ENCODE measurements at places on chromosomes 1 and 21. TPM values are rescaled to one million over a fixed set of nuclear protein-coding genes. Genes with fewer than 3 reads are reported as not detected.

DNA sequence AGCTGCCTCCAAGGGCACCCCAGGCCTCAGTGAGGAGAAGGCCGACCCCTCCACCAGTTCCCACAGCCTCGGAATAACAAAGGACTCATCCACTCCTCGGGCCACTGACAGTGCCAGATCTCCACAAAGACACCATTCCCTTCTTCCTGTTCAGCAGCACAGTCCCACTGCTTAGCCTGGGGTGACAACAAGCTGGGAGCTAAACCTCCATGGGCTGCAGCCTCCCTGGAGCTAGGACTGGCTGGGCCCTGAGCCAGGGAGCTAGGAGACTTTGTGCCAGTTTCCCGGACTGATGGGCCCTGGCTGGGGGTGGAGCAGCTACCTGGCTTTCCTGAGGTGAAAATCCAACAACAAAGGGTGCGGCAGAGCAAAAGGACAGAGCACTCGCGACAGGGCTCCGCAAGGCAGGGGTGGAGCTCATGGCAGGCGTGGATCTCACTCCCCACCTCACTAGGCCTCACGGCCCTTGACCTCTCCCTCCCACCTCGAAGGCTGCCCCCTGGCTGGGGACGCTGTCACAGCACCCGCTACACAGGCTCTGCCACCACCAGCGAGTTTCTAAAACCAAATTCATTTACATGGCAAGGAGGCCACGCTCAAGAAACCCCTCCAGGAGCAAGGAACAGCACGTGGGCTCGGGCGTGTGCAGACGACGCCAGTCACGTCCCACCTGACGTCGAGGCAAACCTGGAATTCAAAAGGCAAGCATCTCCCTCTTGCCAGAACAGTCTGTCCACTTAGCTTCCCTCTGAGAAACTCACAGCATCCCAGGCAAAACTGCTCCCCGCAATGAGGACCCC, 13.8 kb downstream of the SLC35E2B start:
- no peaks in the 10 kb centered on the region for H3K27me3 ChIP-seq
- H3K27ac ChIP-seq = peak overlapping the region; percentile 40
- H3K4me3 ChIP-seq = no peak overlapping the region
- DNase-seq = peak; percentile 7

FAM163A gene
- total RNA-seq = 0.42 TPM

CENPF gene
- 7.0 TPM for total RNA-seq

- H3K36me3 ChIP-seq = no peaks in the 10 kb centered on the region
- no peaks in the 10 kb centered on the region for H3K27me3 ChIP-seq
- H3K27ac ChIP-seq = no peak overlapping the region
- no peak overlapping the region for H3K4me3 ChIP-seq
- H3K4me1 ChIP-seq = peaks cover 5% of the 10 kb centered on the region
- peak; percentile 67 for DNase-seq
These were observed 89.8 kb downstream of the TMEM200B start for GRCh38 chr1:29033829-29034466.

IL20 gene
- total RNA-seq = not detected

SELE gene
- not detected for total RNA-seq

ZNF695 gene
- 4.3 TPM for total RNA-seq

- H3K36me3 ChIP-seq = no peaks in the 10 kb centered on the region
- no peak overlapping the region for H3K4me3 ChIP-seq
- no peaks in the 10 kb centered on the region for H3K27me3 ChIP-seq
- no peaks in the 10 kb centered on the region for H3K4me1 ChIP-seq
These were observed 25.2 kb upstream of the TAL1 start for GRCh38 chr1:47257224-47257623.

INAVA gene
- total RNA-seq = 4.9 TPM

DNA sequence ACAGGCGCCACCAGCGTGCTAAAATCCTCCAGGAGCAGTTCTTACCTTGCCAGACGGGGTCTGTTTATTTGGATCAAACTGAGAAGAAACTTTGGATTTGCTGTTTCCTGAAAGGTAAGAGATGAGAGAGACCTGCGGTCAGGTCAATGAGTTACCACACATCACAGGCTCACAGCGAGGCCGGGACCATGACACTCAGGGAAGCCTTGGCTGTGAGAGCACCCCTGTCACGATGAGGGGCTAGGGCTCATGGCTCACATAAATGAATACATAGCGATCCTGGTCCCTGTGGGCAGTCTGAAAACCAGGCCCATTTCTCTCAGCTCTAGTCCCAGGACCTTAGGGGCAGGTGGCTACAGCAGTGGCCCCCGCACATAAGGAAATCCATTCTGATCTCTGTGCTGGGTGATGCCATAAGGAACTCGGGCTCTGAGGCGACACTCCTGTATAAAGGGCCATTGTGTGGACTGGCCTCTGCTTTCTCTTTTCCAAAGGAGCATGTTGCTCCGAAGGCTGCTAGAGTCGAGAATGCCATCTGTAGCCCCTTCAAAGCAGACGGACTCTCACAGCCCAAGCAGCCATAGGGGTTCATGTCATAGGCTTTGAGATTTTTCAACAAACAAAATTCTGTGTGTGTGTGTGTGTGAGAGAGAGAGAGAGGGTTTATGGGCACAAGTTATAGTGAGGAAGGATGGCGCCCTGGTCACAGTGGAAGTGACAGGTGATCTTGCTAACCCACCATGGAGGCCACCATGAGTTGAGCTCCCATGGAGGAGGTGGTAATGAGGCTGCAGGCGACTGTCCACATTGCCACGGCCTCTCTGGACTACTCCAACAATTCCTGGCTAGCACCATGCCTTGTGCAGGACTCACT, 9.0 kb upstream of the SRM start:
- peaks cover 53% of the 10 kb centered on the region for H3K36me3 ChIP-seq
- no peaks in the 10 kb centered on the region for H3K27me3 ChIP-seq
- no peak overlapping the region for H3K4me3 ChIP-seq
- H3K4me1 ChIP-seq = no peaks in the 10 kb centered on the region

DRAXIN gene
- 0.36 TPM for total RNA-seq

GRCh38 chr1:117339866-117340700, 27.2 kb upstream of the MAN1A2 start:
- H3K36me3 ChIP-seq = no peaks in the 10 kb centered on the region
- no peak overlapping the region for H3K4me3 ChIP-seq
- DNase-seq = peak; percentile 68
- peak overlapping the region; percentile 40 for H3K27ac ChIP-seq
- peaks cover 24% of the 10 kb centered on the region for H3K4me1 ChIP-seq

YIPF1 gene
- 21.0 TPM for total RNA-seq

S100A8 gene
- not detected for total RNA-seq

GLIS1 gene
- total RNA-seq = 0.95 TPM

GRCh38 chr1:187624812-187625545, 796.2 kb downstream of the PLA2G4A start:
- no peaks in the 10 kb centered on the region for H3K4me1 ChIP-seq
- H3K36me3 ChIP-seq = no peaks in the 10 kb centered on the region
- no peak overlapping the region for H3K4me3 ChIP-seq
- H3K27ac ChIP-seq = no peak overlapping the region

DNA sequence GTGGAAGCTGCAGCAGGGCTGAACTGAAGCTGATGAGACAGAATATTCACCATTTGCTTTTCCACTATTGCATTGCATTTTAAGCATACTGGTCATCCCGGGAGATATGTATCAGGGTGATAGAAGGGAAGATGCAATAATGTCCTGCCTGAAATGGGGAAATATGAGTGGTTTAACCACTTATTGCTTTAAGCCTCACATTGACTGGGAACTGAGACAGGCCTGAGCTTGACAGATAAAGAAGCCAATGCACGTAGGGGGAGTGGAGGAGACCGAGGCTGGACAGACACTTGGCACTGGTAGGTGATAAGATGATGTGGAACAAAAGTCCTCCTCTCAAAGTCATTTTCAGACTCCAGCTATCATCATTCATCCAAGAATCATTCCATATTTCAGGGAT, 911.7 kb upstream of the NCAM2 start:
- H3K27ac ChIP-seq = no peak overlapping the region
- no peak overlapping the region for H3K4me3 ChIP-seq
- no peaks in the 10 kb centered on the region for H3K36me3 ChIP-seq
- DNase-seq = no peak
- H3K4me1 ChIP-seq = no peaks in the 10 kb centered on the region

DNA sequence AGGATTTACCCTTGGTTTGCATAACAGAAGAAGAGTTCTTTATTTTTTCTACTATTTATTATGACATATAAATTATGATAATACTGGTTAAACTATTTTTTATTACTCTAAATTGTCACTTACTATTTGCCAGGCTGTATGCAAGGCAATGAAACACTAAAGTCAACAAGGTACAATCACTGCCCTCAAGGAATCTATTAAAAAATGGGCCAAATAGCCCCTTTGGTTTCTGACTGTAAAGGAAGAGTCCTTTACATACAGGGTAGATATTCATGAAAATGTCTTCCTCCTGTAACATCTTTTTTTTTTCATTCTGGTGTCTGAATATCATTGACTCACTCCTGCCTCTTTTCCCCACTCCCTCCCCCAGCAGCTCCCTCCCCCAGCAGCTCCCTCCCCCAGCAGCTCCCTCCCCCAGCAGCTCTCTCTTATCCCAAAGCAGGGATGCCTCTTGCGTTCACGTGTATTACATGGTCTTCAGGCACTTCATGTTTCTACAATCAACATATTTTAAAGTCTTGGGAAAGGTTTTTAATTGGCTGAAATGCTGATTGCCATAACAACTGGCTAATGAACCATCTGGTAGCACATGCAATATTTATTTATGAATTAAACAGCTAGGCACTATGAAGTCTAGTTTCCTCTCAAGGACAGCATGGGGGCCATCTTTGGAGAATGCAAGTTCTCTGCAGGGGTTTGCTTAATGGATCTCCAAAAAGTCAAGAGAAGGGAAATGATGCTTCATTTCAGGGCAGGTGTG, 400.4 kb upstream of the PLXNA2 start:
- no peak for DNase-seq
- no peaks in the 10 kb centered on the region for H3K27me3 ChIP-seq
- H3K4me1 ChIP-seq = peaks cover 3% of the 10 kb centered on the region
- H3K36me3 ChIP-seq = no peaks in the 10 kb centered on the region

GRCh38 chr1:235059221-235059620, 69.4 kb downstream of the TOMM20 start:
- H3K27me3 ChIP-seq = no peaks in the 10 kb centered on the region
- no peaks in the 10 kb centered on the region for H3K36me3 ChIP-seq
- no peaks in the 10 kb centered on the region for H3K4me1 ChIP-seq
- H3K4me3 ChIP-seq = no peak overlapping the region
- H3K27ac ChIP-seq = no peak overlapping the region

GRCh38 chr1:90356991-90357390, 360.1 kb downstream of the BARHL2 start:
- no peaks in the 10 kb centered on the region for H3K4me1 ChIP-seq
- no peaks in the 10 kb centered on the region for H3K27me3 ChIP-seq
- no peak overlapping the region for H3K27ac ChIP-seq

SPAG17 gene
- 0.78 TPM for total RNA-seq

FCRL4 gene
- total RNA-seq = not detected

EPHA2 gene
- total RNA-seq = 21.6 TPM

- H3K27me3 ChIP-seq = peaks cover 87% of the 10 kb centered on the region
- DNase-seq = no peak
- H3K27ac ChIP-seq = no peak overlapping the region
- H3K4me1 ChIP-seq = no peaks in the 10 kb centered on the region
These were observed 60.7 kb downstream of the FOXD2 start for GRCh38 chr1:47498551-47498950.

DNA sequence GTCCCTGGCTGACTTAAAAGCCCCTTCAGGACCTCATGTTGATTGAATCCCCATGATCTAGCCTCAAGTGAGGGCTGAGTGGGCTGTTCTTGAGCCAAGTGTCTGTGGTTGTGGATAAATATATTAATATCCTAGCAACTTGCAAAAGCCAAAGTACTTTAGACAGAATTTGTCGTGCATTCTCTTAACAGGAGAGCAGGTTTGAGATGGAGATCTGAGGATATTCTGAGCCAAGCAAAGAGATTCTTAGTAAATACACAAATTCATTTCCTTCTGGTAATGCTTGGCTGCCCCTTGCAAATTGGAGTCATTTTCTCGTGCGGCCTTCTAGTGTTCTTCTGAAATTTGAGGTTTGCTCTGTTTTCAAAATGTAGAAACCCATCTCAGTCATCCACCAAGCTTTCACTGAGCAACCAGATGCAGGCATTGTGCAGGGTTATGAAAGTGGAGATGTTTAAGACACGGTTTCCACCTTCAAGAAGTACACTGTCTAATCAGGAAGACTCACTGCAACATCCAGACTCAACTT, 242.1 kb upstream of the JUN start:
- no peak for DNase-seq
- H3K4me1 ChIP-seq = peaks cover 6% of the 10 kb centered on the region
- no peak overlapping the region for H3K27ac ChIP-seq

DNA sequence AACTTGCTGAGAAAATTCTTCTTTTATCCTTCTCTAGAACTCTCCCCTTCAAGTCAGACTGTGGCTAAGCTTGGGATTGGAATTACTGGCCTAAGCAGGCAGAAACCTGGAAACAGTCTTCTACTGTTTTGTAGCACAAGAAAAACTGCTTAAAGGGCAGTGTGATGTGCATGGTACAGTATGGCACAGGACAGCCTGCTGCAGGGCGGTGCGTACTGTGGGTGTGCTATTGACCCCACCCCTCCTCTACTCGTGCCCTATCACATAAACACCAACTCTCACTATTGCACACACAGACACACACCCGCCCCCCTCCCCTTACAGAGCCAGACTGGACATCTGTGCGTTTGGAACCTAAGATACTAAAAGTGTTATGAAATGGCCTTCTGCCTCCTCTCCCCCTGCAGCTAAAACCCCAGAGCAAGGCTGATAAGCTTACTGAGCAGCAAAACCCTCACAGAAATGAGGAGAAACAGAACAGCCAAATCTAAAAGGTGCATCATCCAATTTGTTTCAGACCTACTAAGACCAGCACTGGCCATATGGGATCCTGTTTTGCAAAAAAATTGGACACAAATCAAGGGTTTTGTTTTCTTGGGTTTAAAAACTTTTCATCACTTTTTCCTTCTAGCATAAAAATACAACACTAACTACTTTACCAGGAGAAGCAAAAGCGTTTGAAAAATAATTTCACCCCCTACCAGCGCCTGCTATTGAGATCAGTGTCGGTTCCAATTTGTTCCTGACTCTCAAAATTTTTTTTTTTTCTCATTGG, 355.8 kb upstream of the LYPLAL1 start:
- no peak overlapping the region for H3K4me3 ChIP-seq
- H3K36me3 ChIP-seq = no peaks in the 10 kb centered on the region
- no peaks in the 10 kb centered on the region for H3K27me3 ChIP-seq
- H3K27ac ChIP-seq = no peak overlapping the region

GRCh38 chr1:117859901-117860300, 69.5 kb downstream of the GDAP2 start:
- no peak overlapping the region for H3K4me3 ChIP-seq
- no peak overlapping the region for H3K27ac ChIP-seq
- no peak for DNase-seq
- peaks cover 10% of the 10 kb centered on the region for H3K4me1 ChIP-seq
- no peaks in the 10 kb centered on the region for H3K27me3 ChIP-seq
- H3K36me3 ChIP-seq = no peaks in the 10 kb centered on the region

DNA sequence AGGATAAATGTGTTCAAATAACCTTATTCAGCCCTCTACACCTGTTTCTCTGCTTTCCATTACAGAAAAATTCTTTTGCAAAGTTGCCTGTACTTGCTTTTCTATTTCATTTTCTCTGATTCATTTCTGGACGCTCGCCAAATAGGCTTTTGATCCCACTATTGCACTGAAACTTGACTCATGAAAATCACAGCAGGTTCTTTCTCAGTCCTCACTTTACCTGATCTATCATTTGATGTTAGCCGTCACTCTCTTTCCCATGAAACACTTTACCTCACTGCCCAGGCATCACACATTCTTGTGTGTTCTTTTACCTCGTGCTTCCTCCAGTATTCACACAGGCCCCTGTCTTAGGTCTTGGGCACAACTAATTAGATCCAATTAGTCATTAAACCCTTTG, 26.2 kb downstream of the HSPA13 start:
- no peaks in the 10 kb centered on the region for H3K36me3 ChIP-seq
- H3K4me1 ChIP-seq = no peaks in the 10 kb centered on the region
- peak; percentile 2 for DNase-seq
- H3K27me3 ChIP-seq = no peaks in the 10 kb centered on the region
- no peak overlapping the region for H3K27ac ChIP-seq

Data from cardiac muscle cell (in vitro differentiated cells and primary cell).